ENCODE measurements at places on chromosomes 5 and 9. TPM values are rescaled to one million over a fixed set of nuclear protein-coding genes. Genes with fewer than 3 reads are reported as not detected.

The NACC2 gene
- total RNA-seq = 13.9 TPM

DNA sequence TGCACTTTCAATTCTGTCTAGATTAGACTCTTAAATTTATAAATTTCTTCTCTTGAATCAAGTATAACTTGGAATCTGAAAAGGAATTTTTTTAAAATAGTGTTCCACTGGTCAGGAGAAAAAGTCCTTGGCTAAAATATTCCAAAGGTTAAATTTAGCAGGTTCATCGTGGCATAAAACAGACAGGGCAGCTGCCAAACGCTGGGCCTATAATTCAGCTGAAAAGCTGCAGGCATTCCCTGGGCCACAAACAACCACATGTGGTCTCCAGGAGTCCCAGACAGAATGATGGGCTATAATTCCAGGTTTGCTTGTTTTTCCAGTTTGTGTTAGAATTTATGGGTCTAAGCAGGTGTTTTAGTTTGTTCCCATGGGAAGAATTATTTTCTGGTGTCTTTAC lies 71.1 kb upstream of the RETREG1 start:
- DNase-seq = no peak

GRCh38 chr9:129606161-129607026 lies 14.5 kb downstream of the C9orf50 start:
- no peak for DNase-seq

DNA sequence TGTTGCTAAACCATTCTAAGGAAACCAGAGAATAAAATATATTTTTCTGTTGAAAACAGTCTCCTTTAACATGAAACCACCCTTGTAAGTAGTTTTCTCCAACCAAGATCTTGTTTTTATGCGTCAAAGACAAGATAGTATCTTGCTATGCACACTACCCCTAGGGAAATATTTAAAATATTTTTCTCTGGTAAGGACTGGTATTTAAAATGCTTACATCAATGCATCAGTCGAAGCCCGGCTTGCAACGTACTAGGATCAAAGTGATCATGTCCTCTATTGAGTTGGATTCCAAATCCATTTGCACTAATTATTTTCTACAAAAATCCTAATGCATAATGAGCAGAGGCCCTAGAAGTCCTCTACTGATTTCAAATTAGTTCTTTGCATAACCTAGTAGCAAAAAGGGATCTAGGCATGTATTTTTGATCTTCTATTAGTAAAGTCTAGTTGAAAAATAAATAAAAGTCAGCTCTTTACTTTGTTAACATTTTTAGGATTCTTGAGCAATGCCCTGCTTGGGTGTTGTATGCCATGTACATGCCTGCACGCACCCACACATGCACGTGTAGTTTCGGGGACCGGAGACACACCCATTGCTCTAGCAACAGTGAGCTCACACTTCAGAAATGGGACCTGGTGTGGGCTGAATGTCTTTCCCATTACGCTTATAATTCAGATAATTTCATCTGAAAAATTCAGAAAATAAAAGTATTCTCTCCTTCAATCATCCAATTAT lies 165.0 kb upstream of the GPR151 start:
- no peak for DNase-seq

The NOXA1 gene
- total RNA-seq = not detected

The TMEFF1 gene
- 24.6 TPM for total RNA-seq

- no peak for DNase-seq
These were observed 14.9 kb upstream of the TMEM38B start for GRCh38 chr9:105679257-105680022.

The FRMD3 gene
- not detected for total RNA-seq

DNA sequence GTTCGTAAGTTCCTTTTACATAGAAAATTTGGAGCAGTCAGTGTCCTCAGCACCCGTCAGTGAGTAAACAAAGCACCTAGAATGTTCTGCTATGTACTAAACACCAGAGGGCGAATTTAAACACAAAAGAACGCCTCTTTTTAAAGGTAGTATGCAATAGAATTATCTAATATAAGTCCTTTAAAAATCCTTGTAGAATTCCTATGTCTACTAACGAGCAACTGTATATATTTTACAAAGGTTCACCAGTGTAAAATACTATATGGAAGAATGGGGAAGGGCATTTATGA lies 499 bp upstream of the TMEM232 start:
- no peak for DNase-seq

The CCDC192 gene
- total RNA-seq = not detected

DNA sequence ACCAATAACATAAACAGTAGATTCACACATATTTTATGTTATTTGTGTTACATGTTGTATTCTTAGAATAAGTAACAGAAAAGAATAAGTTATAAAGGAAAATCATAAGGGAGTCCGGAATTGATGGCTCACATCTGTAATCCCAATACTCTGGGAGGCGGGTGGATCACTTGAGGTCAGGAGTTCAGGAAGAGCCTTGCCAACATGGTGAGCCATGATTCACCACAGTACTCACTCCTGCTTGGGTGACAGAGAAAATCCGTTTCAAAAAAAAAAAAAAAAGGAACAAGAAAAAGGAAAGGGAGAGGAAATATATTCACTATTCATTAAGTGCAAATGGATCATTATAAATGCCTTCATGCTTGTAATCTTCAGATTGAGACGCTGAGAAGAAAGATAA lies 533.3 kb upstream of the CDH9 start:
- DNase-seq = no peak

The TAF11L10 gene
- not detected for total RNA-seq

- no peak for DNase-seq
These were observed 79.1 kb downstream of the UGCG start for GRCh38 chr9:111975709-111976108.

DNA sequence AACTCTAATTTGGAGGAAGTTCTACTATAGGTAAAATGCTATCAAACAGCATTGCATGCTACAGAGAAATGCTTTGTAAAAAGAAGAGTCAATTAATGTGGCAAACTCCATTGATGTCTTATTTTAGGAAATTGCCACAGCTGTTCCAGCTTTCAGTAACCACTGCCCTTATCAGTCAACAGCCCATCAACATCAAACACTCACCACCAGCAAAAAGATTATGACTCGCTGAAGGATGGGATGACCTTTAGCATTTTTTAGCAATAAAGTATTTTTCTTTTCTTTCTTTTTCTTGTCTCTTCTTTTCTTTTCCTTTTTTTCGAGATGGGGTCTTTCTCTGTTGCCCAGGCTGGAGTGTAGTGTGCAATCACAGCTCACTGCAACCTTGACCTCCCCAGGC lies 26.0 kb downstream of the CRHBP start:
- DNase-seq = no peak

- no peak for DNase-seq
These were observed 41.2 kb downstream of the SLC6A3 start for GRCh38 chr5:1404062-1404461.

The ELAVL2 gene
- total RNA-seq = not detected

The IL7R gene
- total RNA-seq = not detected

GRCh38 chr5:154269414-154269813 lies 78.9 kb downstream of the GALNT10 start:
- DNase-seq = no peak

GRCh38 chr5:149206524-149207141 lies 65.0 kb upstream of the AFAP1L1 start:
- DNase-seq = no peak

The RNF183 gene
- not detected for total RNA-seq

The SLC25A46 gene
- 45.7 TPM for total RNA-seq

The GADD45G gene
- not detected for total RNA-seq

DNA sequence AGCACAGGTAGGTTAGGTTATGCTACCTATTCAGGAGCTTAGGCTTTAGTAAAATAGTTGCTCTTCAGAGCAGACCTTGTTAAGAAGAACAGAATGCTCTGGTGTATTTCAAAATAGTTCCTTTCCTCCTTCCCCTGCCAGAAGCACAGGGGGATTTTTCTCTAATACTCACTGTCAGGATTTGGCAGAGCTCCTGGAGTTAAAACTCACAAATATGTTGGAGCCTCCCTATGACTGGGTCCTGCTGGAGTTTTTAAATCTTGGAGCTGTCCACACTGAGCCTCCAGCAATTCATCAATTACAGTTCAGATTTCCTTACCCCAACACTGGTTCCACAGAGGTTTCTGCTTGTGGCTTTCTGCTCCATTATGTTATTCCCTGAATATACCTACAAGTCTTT lies 1233.8 kb upstream of the WWC1 start:
- DNase-seq = no peak

DNA sequence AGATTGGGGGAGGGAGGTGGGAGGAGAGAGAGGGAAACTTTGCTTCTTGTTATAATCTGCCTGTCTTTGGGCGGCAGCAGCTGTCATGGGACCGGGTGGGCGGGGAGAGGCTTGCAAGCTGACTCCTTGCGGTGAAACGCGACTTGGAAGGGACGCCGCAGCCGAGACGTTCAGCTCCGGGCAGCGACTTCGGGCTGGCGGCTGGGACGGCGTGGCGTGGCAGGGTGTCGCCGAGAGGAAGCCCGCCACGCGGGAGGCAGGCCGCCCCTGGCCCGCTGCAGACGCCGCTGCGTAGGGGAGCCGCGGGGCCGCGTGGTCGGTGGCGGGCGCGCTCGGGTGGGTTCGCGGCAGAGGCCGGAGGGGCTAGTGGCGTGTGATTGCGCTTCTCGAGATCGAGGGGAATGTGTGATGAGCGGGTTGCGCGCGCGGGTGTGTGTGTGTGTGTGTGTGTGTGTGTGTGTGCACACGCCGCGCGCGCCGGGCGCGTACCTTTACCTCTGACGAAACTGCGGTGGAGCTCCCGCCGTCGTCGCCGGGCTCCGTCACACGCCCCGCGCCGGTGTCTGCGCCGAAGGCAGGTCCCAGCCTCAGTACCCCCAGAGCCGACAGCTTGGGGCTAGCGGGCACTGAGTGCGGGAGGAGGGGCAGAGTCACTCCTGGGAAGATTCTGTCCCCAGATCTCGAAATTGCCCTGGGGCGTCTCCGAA lies 1.7 kb downstream of the PPARGC1B start:
- peak; percentile 77 for DNase-seq

- DNase-seq = no peak
These were observed 154.4 kb upstream of the CHD1 start for GRCh38 chr5:99083197-99083596.

The GABRA1 gene
- not detected for total RNA-seq

- DNase-seq = no peak
These were observed 200.1 kb downstream of the GADD45G start for GRCh38 chr9:89804766-89805531.

DNA sequence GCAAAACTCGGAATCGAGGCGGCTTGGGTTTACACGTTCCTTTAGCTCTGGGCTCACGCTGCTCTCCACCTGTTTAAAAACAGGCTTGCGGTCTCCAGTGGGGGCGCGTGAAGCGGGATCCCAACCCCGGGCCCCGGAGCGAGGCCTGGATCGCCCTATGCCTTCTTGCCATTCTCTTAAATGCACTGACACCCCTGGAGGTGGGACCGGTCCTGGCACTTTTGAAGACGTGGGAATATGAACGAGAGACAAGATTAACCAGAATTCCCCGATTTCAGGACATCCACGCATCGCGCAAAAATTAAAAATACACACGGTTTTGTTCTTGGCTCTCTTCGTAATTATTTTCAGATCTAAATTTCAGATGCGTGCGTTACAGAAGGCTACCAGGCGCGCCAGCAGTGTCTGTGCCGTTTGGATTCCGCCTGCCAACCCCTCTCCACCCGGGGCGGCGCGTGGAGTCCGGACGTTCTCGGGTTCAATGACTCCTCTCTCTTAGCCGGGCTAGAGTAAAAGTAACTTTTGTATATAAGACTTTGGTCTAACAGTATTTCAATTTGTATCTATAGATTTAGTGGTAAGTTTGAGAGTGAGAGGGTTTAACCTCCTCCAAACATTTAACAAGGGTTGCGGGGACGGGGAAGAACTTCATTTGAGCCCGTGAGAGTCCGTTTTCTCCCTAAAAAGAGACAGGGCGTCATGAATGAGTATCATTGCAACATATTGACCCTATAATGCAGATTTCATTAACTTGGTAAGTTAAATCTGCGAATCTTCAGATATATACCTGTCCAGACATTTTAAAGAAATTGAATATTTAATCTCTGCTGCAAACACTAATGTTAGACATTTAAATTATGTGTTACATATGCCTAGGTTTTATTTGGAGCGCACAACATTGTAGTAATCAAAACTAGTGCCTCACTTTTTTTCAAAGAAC lies 3.8 kb downstream of the FOXD1 start:
- DNase-seq = no peak

Measured in G401 (cell line).